Naive B cell (primary cell): ENCODE measurements at places on chromosomes 7 and 10.

DNA sequence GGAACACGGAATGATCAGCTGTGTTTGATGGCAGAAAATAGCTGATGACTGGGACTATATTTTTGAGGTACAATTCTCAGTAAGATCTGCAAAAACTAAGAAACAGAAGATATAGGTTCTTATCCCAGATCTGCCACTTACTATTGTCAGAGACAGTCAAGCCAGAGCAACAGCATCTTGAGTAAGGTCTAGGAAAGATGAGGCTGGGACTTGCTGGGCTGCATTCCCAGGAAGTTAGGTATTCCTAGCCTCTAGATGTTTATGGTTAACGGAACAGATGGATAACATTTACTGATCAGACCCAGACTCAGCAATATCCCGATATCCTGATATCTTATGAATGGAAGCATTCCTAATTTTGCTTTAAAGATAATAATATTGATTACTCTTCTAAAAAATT, 68.7 kb upstream of the DNAJB12 start:
- DNase-seq, result no peak

DNA sequence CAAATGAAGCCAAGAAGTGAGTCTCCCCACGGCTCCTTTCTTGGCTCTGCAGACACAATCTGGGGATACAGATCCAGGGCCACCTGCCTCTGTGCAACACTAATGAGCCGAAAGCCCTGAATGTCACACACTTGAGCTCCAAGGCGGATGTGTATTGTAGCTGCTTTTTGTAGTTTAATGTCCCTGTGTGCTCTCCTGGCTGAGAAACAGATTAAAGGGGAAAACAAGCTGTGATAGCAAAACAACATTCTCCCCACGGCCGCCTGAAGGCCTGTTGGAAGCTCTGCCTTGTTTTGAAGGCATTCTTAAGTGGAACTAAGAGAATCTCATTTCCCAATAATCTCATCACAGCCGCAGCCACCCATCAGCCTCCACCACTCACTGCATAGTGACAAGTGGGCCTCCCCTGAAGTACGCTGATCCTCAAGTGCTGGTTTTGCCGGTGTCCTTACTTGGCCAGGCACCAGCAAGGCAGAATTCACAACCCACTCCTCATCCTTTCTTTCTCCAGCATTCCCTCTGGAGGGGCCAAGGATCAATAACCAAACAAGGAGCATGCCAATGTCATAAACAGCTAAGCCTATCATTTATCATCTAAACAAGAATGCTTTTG, 44.4 kb upstream of the AMPH start:
- DNase-seq, result no peak

DNA sequence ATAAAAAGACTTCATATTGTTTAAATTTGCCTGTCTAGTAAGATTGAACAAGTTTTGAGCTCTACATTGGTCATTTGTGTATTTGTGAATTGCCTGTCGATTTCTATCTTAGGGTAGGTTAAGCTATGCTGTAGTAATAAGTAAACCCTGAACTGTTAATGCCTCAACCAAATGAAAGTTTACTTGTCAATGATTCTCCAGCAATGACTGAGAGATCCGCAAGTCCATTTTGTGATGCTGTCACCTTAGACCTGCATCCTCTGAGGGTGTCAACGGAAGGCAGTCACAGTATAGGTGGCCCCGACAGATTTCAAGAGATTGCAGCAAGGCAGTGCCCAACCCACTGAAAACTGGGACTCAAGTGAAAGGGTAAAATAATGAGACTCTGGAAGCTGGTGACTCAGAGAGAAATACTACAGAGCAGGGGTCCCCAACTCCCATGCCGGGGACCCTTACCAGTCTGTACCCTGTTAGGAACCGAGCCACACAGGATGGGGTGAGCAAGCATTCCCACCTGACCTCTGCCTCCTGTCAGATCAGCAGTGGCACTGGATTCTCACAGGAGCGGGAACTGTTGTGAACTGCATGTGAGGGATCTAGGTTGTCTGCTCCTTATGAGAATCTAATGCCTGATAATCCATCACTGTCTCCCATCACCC, 10.8 kb upstream of the PHYH start:
- DNase-seq, result no peak

GRCh38 chr10:89165923-89166322, 41.2 kb downstream of the CH25H start:
- DNase-seq, result no peak

DNA sequence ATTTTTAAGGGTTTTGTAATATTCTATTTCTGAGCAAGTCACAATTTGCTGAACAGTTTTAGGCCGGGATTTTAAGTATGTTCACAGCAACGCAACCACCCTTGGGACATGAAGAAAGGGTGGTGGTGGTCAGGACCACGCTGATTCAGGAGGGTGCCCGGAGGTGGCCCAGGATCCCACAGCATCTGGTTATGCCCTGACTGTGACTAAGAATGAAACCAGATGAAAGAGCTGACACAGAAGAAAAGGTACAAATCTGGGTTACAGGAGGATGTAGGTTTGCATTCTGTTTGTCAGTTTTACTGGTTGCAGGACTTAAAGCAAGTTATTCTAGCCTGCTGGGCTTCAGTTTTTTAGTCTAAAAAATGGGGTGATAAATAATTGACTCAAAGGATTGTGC, 279.7 kb downstream of the CCSER2 start:
- DNase-seq, result no peak

- no peak for DNase-seq
These were observed 5.9 kb downstream of the PTPRE start for GRCh38 chr10:127912607-127913367.

- no peak for DNase-seq
These were observed 33.8 kb downstream of the KCNH2 start for GRCh38 chr7:150944066-150945042.

DNA sequence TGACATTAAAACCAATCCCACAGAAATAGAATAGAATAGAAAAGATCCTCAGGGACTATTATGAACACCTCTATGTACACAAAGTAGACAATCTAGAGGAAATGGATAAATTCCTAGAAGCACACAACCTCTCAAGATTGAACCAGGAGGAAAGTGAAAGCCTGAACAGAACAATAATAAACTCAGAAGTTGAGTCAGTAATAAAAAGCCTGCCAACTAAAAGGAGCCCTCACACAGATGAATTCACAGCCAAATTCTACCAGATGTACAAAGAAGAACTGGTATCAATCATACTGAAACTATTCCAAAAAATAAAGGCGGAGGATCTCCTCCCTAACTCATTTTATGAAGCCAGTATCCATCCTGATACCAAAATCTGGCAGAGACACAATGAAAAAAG, 220.3 kb upstream of the HPS1 start:
- DNase-seq, result no peak

DNA sequence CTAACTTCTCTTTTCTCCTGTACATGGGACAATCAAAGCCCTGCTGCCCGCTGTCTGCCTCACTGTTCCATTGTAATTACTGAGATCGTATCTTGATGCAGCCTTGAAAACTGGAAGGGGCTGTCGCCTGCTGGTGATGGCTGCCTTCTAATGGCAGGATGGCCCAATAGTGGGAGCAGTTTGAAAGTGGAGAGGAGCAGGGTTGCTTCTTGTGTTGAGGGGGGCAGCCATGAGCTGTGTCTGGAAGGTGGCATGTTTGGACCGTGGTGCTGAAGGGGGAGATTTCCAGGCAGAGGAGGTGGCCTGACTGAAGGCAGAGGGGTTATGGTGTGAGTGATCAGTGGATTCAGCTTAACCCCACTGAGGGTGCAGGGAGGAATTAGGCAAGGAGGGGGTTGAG, 8.1 kb downstream of the WDFY4 start:
- DNase-seq, result no peak
